PC-9 (cell line): ENCODE measurements at places on chromosomes 4 and X.

DNA sequence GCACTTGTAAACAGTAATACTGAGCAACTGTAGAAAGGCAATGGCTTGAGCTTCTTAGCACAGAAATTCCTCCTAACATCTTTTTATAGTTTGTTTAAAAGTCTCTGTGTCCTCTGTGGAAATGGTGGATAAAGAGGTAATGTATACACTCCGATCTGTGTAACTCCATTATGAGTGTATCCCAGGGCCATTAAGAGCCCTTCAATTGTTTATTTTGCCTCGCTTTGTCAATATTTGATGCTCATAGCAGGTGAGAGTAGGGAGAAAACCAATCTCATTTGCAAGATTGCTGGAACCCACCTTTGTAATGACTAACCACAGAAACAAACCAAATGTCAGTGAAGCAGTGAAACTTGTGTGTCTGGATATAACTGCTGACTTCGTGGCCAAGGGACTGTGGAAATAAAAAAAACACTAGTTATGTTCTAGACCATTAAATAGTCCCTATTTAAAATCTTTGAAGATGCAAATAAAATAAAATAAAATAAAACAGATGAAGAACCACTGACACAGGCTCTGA lies 598.2 kb upstream of the BOD1L1 start:
- DNase-seq = no peak

DNA sequence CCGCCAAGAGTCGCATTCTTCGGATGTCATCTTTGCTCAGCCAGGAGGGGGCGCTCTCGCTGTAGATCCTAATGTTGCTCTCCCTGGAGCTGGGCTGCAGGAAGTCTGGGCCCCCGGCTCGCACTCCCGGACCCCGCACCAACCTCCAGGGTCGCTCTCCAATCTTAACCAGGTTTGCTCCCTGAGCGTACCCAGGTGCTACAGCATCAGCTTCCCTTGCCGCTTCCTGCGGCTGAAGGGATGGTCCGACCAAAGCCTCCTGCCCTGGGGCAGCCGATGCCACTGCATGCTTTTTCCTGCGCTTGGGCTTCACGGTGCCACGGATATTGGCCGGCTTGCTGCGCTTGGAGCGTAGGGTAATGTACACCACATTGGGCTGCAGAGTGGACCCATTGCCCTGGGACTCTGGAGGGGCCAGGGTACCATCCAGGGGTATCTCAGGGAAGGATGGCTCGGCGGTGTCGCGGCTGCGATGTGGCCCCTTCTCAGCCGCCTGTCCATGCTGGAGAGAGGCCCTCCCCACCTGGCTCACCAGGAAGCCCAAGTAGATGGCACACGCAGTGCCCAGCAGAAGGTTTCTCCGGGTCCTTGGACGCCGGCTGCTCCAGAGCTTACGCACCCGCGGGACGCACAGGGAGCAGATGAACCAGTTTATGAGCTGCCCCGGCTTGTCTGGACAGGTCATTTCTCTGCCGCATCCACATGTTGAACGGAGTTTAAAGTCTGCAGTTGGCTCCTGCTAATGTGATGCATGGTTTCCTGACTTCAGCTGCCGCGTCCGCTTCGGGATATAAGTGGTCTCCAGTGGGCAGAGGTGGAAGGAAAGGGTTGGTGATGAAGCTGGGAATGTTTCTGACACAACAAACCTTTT lies 1.9 kb downstream of the GASK1B start:
- no peak for DNase-seq

DNA sequence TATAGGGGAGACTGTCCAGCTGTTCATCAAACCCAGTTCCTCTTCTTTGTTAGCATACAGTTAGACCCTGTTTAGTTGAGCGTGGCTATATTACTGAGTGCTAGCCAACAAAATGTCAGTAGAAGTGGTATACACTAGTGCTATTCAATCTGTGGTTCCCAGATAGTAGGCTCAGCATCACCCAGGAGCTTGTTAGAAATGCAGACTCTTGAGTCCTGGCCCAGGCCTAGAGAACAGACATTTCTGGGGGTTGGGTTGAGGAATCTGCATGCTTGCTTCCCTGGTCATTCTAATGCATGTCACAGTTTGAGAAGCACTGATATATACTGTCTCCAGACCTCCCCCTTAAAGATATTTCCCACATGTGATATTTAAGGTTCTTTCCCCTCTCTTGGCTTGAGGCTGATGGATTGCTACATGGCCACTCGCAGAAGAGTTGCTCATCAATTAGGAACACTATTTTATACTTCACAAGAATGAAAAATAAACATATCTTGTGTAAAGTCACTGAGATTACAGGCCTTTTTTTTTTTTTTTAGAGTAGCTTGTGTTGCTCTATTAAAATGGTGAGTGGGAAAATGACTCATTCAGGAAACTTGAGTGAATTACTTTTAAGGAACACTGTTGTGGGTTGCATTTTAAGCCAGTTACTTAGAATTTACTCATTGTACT lies 289.0 kb downstream of the STIM2 start:
- DNase-seq = no peak

DNA sequence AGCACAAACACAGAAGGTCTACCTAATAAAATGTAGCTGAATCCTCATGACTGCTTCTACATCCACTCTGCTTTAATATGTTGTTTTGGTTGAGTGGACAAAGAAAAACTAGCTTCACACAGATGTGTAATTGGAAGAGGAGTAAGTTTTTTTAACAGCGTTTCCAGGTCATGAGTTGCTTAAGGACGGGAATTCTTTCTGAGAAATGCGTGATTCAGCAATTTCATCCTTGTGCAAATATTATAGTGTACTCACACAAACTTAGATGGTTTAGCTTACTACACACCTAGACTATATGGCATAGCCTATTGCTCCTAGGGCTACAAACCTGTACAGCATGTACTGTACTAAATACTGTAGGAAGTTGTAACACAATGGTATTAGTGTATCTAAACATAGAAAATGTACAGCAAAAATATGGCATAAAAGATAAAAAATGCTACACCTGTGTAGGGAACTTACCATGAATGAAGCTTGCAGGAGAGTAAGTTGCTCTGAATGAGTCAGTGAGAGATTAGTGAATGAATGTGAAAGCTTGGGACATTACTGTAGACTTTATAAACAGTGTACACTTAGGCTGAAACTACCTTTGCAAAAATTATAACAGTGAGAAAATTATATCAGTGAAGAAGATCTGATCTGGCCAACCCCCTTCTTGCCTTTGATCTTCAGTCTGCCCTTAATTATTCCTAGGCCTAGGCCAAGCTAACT lies 70.8 kb upstream of the IL15 start:
- no peak for DNase-seq

- DNase-seq = no peak
These were observed 154.2 kb upstream of the SPANXC start for GRCh38 chrX:141396536-141396935.

- no peak for DNase-seq
These were observed 190.5 kb upstream of the GALNTL6 start for GRCh38 chr4:171622729-171623128.

DNA sequence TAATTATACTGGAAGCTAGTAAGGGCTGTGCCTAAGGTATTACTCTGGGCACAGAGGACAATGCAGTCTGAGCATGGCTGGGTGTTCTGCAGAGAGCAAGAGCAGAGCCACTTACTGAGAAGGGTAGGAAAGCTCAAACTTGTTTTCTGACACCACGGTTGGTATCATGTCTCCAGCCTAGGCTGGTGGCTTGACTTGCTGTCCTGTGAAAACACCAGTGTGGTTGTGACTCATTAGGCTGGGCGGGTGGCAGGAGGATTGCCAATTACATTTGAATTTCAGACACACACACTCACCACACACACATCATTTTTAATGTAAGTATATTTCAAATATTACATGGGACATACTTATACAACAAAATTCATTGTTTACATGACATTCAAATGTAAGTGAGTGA lies 19.7 kb upstream of the MTM1 start:
- no peak for DNase-seq

DNA sequence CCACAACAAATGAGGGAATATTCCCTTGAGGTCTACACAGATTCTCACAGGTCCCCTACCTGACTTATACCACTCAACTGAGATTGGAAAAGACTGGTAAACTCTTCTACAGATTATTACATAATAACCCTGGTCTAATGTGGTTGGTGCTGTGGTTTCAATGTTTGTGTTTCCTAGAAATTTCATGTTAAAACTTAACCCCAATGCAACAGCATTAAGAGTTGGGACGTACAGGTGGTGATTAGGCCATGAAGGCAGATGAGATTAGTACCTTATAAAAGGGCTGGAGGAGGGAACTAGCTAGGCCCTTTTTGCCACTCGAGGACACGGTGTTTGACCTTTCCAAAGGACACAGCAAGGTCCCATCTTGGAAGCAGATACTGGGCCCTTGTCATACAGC lies 84.3 kb upstream of the TAPT1 start:
- DNase-seq = no peak

DNA sequence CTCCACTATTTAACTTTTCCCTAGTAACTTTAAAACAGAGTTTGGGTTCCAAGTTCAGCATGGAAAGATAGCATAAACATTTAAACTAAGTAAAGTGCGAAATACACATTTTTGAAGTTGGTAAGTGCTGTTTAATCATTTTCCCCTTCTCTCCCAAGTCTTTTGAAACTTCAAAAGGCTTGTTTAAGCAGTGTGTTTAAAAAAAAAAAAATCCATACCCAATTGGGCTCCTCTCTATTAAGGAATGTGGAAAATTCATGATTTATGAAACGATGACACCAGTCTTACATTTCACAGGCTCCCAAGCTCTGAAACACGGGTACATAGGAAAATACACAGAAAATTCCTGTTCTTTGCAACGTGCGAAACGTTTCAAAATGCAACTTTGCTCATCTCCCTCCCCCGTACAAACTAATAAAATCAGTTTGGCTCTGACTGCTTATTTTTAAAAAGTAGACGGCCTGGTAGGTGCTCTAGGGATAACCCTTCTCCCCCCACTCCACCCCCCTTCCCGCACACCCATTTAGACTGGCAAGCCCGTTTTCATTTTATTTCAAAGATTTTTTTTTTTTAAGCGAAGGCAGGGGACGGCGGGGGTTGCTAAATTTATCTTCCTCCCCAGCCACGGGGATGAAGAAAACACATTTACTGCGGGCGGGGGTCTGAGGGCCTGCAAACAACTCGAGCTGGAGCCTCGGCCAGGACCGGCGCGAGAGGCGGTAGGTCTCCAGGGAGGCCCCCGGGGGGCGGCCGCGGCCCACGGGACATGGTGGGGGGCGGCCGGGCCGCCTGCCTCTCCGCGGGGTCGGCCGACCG lies 786 bp upstream of the ZFX start:
- DNase-seq = no peak

GRCh38 chr4:25060241-25060962 lies 29.7 kb upstream of the LGI2 start:
- no peak for DNase-seq

DNA sequence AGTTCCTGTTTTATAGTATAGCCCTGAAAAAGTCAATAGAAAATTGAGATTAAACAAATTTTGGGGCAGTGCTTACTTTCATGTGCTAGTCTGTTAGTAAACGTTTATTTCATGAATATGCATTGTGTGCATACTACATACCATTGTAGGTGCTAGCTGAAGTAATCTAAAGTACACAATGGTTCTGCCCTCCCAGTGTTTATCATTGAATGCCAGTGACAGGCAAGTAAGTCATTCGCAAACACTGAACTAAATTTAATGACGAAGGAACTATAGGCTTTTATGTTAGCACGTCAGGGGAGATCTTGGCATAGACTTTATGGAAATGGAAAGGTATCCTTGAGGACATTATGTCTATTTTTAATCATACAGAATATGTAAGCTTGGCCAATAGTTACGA lies 426.9 kb upstream of the EPHA5 start:
- no peak for DNase-seq

- no peak for DNase-seq
These were observed 56.7 kb upstream of the ADGRL3 start for GRCh38 chr4:61143461-61143860.

DNA sequence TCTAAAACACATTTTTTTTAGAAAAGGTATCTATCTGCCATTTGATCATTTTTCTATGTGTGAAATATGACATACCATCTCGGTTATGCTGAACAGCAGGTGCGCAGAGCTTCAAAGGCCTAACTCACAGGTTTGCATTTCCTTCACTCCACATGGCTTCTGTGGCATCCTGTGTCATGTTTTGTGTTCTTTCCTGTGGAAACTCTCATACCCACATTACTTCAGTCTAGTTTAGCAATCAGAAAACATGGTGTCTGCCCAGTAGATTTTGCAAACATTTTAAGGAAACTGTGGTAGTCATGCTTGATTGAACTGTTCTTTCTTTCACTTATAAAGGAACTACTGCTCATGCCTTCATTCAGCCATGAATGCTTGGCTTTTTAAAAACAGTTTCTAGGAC lies 11.3 kb upstream of the ARAP2 start:
- DNase-seq = no peak

- DNase-seq = no peak
These were observed 40.5 kb upstream of the C4orf50 start for GRCh38 chr4:6058531-6059374.

GRCh38 chr4:3458371-3458770 lies 4.7 kb upstream of the DOK7 start:
- DNase-seq = no peak

DNA sequence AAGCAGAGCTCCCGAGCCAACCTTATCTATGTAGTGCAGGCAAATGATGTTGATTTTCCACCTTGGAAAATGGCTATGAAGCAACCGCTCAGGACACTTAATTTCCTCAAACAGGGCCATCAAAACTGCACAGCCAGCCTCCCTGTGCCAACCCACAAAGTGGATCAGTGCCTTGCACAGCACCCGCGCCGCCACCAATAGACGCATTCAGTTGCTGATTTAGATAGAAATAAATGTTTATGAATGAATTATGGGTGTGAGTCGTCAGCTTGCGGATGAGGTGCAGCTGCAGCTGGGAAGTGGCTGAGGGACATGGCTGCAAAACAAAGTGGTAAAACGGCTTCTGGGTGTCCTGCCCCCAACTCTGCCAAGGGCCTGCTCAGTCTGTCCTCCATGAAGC lies 47.0 kb downstream of the SOD3 start:
- DNase-seq = no peak

- no peak for DNase-seq
These were observed 81.9 kb upstream of the HPGD start for GRCh38 chr4:174604198-174604597.
